ENCODE measurements at places on chromosomes 6 and 20.

DNA sequence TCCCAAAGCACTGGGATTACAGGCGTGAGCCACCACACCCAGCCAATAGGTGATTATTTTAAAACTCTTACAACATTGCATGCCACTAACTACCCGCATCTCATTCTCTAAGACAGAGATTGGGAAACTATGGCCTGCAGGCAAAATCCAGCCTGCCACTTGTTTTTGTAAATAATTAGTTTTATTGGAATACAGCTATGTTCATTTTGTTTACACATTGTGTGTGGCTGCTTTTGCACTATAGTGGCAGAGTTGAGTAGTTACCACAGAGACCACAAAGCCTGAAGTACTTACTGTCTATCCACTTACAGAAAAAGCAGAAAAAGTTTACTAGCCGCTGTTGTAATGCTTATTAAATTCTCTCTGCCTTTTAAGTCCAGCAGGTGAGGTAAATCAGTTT lies 16.4 kb upstream of the PKIG start:
- H3K36me3 ChIP-seq: no peaks in the 10 kb centered on the region
- H3K27me3 ChIP-seq: no peaks in the 10 kb centered on the region
- H3K4me3 ChIP-seq: no peak overlapping the region
- no peaks in the 10 kb centered on the region for H3K4me1 ChIP-seq

GRCh38 chr20:22717466-22717865 lies 133.1 kb upstream of the FOXA2 start:
- H3K4me3 ChIP-seq: no peak overlapping the region
- DNase-seq: no peak
- no peaks in the 10 kb centered on the region for H3K36me3 ChIP-seq
- no peaks in the 10 kb centered on the region for H3K27me3 ChIP-seq

GRCh38 chr6:134060491-134061106 lies 8.2 kb upstream of the SLC2A12 start:
- H3K27ac ChIP-seq: peak overlapping the region; percentile 71
- no peak for DNase-seq
- no peak overlapping the region for H3K4me3 ChIP-seq
- H3K36me3 ChIP-seq: no peaks in the 10 kb centered on the region
- peaks cover 25% of the 10 kb centered on the region for H3K4me1 ChIP-seq

DNA sequence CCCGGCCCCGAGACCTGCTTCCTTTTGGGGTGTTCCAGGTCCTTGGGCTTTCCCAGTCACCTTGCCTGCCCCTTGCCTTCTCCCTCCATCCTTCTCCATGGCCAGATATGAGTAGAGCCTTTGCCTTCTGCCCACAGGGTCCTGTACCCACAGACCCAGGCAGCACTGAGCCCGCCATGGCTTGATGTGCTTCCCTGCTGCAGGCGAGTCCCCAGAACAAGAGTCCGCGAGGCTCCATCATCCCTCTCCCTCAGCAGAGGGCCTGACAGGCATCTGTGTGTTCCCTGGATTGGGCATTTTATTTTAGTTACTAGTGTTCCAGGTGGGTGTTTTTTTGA lies 21.9 kb downstream of the PYGB start:
- no peak for DNase-seq
- no peak overlapping the region for H3K4me3 ChIP-seq
- H3K27ac ChIP-seq: no peak overlapping the region
- H3K27me3 ChIP-seq: no peaks in the 10 kb centered on the region

- H3K4me3 ChIP-seq: no peak overlapping the region
- H3K27me3 ChIP-seq: no peaks in the 10 kb centered on the region
- no peak overlapping the region for H3K27ac ChIP-seq
- no peak for DNase-seq
- H3K4me1 ChIP-seq: no peaks in the 10 kb centered on the region
These were observed 38.9 kb upstream of the FILIP1 start for GRCh38 chr6:75532521-75532920.

GRCh38 chr6:144477396-144477795 lies 192.3 kb downstream of the UTRN start:
- no peaks in the 10 kb centered on the region for H3K27me3 ChIP-seq
- H3K4me3 ChIP-seq: no peak overlapping the region
- DNase-seq: no peak
- H3K27ac ChIP-seq: no peak overlapping the region

- no peak overlapping the region for H3K4me3 ChIP-seq
- no peak for DNase-seq
- no peaks in the 10 kb centered on the region for H3K27me3 ChIP-seq
- no peak overlapping the region for H3K27ac ChIP-seq
- peaks cover 6% of the 10 kb centered on the region for H3K4me1 ChIP-seq
These were observed 336.9 kb downstream of the CD83 start for GRCh38 chr6:14454473-14454775.

DNA sequence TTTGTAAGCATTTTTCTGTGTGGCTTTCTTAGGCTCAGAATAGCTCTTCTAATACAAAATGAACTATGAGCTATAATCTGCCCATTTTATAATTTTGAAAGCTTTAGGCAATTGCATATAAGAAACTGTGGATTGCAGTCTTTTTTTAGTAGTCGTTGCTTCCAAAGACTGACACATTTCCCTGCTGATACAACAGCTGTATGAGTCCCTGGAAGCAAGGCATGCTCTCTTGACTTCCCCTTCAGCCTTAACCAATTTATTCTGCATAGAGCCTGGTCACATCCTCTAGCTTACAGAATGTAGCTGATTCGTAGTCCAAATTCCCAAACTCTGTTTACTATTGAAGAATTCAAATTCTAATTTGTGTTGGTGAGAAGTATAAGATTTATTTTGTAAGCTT lies 155.3 kb upstream of the EYA4 start:
- no peak overlapping the region for H3K27ac ChIP-seq
- H3K27me3 ChIP-seq: no peaks in the 10 kb centered on the region
- H3K4me3 ChIP-seq: no peak overlapping the region
- no peaks in the 10 kb centered on the region for H3K4me1 ChIP-seq
- no peaks in the 10 kb centered on the region for H3K36me3 ChIP-seq
- no peak for DNase-seq

- DNase-seq: peak; percentile 41
- H3K4me1 ChIP-seq: peaks cover 13% of the 10 kb centered on the region
- H3K27ac ChIP-seq: peak overlapping the region; percentile 7
These were observed 83.3 kb upstream of the SIRPA start for GRCh38 chr20:1811621-1812498.

DNA sequence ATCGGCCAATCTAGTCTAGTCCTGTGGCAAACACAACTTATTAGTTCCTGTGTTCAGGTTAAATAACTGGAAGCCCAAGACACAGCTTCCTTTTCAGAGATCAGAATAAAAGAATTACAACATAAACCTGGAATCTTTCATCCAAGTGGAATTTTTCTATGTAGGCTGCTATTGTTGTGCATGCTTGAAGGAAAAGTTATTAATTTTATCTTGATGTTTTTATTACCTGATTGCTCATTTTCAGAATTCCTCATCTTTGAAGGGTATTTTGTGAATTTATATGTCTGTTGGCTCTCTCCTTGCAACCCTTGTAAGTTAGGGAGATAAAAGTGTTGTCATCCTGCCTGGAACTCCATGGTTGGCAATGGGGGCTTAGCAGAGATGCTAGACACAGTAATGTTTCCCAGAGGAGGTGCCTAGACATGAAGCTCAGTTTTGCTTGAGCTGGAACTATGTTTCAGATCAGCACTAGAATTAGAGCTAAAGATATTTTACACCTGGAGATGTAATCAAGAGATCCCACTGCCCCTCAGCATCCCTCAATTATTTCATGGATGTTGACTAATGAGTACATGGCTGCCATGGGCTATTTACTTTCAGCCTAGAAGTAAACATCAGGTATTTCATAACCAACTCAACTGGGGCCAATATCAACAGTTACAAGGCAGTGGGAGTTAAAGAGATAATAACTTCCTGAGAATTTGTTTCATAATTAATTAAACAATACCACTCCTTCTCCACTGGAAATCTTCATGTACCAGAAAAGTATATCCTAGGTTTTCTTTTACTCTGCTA lies 367.0 kb upstream of the MARCKS start:
- H3K27ac ChIP-seq: no peak overlapping the region
- H3K4me3 ChIP-seq: no peak overlapping the region
- no peaks in the 10 kb centered on the region for H3K27me3 ChIP-seq
- H3K4me1 ChIP-seq: no peaks in the 10 kb centered on the region

DNA sequence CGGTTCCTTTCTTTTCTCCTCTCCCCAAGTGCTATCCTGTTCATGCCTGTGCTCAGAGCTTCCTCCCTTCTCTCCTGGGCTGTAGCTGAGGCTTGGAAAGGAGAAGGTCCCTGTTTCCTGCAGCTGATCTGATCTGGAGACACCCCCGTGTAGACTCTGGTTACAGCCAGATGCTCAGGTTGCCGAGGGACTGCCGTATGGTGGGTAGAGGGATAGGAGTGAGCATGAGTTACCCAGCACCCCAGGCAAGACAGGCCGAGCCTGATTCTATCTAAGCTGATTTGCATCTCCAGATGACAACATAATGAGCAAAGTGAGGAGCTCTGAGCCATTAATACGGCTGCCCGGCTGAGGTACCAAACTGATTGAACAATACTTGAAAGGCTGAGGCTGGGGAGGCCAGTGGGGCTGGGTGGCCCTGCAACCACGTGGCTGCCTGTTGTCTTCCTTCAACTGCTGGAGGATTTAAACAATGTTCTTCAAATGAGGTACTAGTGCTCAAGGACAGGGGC lies 91.8 kb downstream of the ASXL1 start:
- H3K4me3 ChIP-seq: no peak overlapping the region
- H3K27me3 ChIP-seq: no peaks in the 10 kb centered on the region
- peaks cover 15% of the 10 kb centered on the region for H3K4me1 ChIP-seq
- H3K36me3 ChIP-seq: peaks cover 59% of the 10 kb centered on the region

DNA sequence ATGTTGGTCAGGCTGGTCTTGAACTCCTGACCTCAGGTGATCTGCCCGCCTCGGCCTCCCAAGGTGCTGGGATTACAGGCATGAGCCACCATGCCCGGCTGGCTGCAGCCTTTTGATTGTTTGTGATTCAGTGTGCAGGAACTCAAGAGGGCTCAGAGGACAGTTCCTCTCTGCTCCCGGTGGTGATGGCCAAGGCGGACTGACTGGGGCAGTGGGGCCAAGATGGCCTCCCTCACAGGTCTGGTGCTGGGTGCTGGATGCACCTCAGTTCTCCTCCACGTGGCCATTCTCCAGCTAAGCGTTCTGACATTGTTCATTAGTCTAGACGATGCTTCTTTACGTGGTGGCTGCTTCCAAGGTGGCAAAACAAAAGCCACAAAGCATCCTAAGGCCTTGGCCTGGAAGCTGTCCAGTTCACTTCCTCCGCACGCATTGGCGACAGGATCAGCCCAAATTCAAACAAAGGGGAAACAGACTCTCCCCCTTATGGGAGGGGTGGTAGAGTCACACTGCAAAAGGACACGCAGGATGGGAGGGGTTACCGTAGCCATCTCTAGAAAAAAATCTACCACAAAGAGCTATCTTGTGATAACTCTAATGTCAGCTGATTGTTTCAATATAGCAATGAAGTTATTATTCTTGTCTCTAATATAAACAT lies 146.9 kb downstream of the FOXC1 start:
- no peak for DNase-seq
- no peak overlapping the region for H3K4me3 ChIP-seq
- peaks cover 4% of the 10 kb centered on the region for H3K4me1 ChIP-seq

DNA sequence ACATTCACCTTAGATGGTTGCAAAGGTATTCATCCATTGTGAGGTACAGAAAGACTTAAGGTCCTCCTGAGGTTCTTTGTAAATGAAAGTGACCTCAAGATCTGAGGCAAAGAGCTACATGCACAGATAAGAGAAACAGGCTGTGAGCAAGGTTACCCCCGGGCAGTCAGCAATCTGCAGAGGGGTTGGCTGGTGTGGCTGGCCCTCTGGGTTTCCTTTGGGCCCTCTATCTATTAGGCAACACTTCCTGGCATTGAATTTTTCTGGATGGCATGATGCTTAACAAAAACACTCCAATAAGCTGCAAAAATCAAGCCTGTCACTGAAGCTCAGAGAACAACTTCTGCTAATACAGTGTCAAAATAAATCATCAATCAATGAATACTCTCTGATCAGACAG lies 48.9 kb upstream of the RALGAPA2 start:
- H3K4me3 ChIP-seq: no peak overlapping the region
- no peak overlapping the region for H3K27ac ChIP-seq
- DNase-seq: no peak
- no peaks in the 10 kb centered on the region for H3K27me3 ChIP-seq
- no peaks in the 10 kb centered on the region for H3K36me3 ChIP-seq

DNA sequence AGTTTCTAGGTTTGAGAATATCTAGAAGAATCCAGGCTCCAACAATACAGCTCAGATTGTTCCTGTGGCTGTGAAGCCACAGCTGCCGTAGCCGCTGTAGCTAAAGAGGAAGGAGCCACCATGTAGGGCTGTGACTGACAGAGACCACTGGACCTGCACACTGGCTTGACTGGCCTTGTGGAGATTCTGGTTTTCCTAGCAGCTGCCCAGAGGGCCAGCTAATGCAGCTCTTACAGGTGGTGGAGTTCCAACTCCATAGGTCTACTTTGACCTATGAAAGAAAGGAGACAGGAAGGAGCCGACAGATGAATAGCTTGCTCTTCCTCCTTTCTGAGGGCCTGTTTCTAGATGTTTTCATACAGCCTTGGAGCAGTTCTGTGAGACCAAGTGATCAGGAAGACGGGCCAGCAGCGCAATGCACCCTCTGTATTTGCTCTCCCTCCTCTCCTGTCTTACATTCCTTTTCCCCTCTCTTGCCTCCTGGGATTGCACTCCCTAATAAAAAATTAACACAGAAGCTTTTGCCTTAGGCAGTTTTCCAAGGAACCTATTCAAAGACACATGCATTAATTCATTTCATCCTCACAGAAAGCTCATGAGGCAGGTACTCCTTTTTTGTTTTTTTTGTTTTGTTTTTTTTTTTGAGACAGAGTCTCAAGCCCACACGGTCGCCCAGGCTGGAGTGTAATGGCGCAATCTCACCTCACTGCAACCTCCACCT lies 51.8 kb upstream of the MYB start:
- H3K36me3 ChIP-seq: no peaks in the 10 kb centered on the region
- H3K27me3 ChIP-seq: no peaks in the 10 kb centered on the region
- H3K4me1 ChIP-seq: no peaks in the 10 kb centered on the region
- H3K4me3 ChIP-seq: peak overlapping the region; percentile 64
- DNase-seq: no peak

Data from neuronal stem cell (in vitro differentiated cells).